RPMI7951 (cell line): ENCODE measurements at places on chromosomes 3 and 15. TPM values are rescaled to one million over a fixed set of nuclear protein-coding genes. Genes with fewer than 3 reads are reported as not detected.

ISLR2 gene
- 0.72 and 1.8 TPM in 2 replicates for total RNA-seq

TRMT10C gene
- total RNA-seq, result 48.3 and 58.2 TPM in 2 replicates

XYLB gene
- 7.1 and 7.3 TPM in 2 replicates for total RNA-seq

LYZL4 gene
- total RNA-seq, result 1.5 and 1.6 TPM in 2 replicates

TGM5 gene
- not detected in 2 replicates for total RNA-seq

GLDN gene
- 0.48 and 0.78 TPM in 2 replicates for total RNA-seq

TEX9 gene
- 4.9 and 5.4 TPM in 2 replicates for total RNA-seq

MFGE8 gene
- 45.1 and 62.4 TPM in 2 replicates for total RNA-seq

ERICH6 gene
- total RNA-seq, result not detected in 2 replicates

SCN5A gene
- under 0.01 and 0.59 TPM in 2 replicates for total RNA-seq

- no peak for DNase-seq
Observed at GRCh38 chr15:76791511-76791910, 113.6 kb downstream of the SCAPER start.

GRCh38 chr3:15375461-15376000 lies 43.1 kb upstream of the SH3BP5 start:
- no peak for DNase-seq

- no peak for DNase-seq
Observed at GRCh38 chr3:32438596-32439344, 47.1 kb downstream of the CMTM7 start.

DNA sequence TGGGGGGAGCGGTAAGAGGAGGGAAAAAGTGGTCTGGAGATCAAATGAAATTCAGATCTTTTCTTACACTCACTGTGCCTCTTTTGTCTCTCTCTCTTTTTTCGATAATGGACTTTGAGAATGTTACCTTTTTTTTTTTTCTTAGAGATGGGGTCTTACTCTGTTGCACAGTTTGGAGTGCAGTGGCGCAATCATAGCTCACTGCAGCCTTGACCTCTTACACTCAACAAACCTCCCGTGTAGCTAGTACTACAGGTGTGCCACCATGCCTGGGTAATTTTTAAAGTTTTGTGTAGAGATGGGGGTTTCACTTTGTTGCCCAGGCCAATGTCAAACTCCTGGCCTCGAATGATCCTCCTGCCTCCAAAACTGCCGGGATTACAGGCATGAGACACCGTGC lies 15.6 kb downstream of the ABHD5 start:
- DNase-seq, result no peak

- DNase-seq, result no peak
Observed at GRCh38 chr3:120560304-120561250, 35.6 kb upstream of the NDUFB4 start.

DNA sequence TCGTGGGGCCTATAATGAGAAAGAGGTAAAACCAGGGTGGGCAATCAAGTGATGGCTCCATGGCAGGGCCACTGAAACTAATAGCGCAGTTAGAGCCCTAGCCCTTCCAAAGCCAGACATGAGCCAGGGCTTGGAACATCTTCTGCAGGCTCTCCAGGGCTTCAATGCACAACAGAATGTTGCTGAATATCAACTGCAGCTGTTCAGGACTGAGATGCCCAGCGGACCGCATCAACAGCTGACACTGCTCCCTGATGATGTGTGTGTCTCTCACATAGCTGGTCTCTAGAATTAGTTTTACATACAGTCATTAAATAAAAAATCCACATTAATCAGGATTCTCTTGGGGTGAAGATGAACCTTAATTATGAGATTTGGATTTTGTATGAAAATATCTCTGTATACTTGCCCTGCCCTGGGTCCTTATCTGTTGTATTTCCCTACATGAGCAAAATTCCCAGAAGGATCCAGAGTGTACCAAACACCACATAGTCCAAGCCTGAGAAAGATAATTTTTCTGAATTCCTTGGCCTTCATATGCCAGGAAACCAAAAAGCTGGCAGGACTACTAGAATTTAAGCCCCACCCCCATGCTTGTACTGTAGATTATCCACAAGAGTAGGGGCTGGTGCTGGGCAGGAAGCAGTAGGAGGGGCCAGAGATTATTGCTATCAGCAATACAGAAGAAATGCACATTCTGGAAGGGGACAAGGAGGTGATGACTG lies 7.7 kb upstream of the GOLGB1 start:
- peak; percentile 6 for DNase-seq

GRCh38 chr3:185726254-185726967 lies 98.4 kb downstream of the IGF2BP2 start:
- DNase-seq, result no peak

GRCh38 chr15:40766194-40766815 lies 2.4 kb downstream of the GCHFR start:
- peak; percentile 37 for DNase-seq

DNA sequence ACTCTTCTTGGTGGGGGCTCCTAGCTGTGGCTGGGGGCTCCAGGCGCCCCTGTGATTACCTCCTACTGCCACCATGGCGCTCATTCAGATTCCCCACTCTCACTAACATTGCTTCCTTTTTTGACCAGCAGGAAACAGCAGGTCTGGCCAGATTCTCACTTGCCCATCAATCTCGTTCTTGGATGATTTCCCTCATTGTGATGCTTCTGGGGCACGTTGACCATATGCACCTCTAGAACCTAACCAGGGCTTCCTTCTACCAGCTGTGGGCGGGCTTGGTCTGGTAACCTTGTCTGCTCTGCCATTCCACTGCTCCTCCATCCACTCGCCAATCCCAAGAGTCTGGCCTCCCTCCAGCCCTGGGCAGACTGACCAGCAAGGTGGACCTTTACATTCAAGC lies 35.9 kb upstream of the PTPN23 start:
- no peak for DNase-seq

- DNase-seq, result peak; percentile 8
Observed at GRCh38 chr15:45550436-45550835, 27.9 kb upstream of the SLC30A4 start.

GRCh38 chr3:150168698-150169097 lies 198.0 kb upstream of the PFN2 start:
- peak; percentile 71 for DNase-seq

DNA sequence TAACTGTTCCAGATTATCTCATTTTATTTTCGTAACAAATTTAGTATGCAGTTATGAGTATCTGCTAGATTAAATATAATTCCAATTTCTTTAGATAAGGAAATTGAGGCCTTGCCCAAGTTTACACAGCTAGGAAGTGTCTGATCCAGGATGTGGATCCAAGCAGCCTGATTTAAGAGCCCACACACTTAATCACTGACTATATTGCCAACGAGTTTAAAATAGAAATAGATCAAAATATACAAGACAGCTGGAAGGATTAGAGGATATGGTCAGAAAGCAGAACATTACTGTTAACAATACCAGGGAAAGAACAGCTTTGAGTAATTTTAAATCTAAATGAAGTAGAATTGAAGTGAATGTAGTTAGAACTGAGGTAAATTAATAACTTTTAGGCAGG lies 215.2 kb downstream of the C3orf38 start:
- no peak for DNase-seq

DNA sequence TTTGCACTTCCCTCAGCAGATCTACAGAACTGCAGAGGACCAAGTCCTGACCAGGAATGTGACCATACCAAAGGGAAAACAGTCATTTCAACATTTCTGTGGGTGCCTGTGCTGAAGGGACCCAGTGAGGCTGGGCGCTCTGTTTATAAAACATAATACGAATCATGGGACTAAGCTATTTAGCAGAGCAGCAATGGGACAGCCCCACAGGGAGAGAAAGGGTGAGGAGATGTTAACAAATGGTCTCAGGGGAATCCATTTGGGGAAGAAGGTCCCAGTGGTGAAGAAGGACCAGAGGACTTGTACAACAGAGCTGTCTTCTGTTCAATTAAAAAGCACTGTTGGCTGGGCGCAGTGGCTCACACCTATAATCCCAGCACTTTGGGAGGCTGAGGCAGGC lies 1025.4 kb downstream of the FHIT start:
- no peak for DNase-seq

DNA sequence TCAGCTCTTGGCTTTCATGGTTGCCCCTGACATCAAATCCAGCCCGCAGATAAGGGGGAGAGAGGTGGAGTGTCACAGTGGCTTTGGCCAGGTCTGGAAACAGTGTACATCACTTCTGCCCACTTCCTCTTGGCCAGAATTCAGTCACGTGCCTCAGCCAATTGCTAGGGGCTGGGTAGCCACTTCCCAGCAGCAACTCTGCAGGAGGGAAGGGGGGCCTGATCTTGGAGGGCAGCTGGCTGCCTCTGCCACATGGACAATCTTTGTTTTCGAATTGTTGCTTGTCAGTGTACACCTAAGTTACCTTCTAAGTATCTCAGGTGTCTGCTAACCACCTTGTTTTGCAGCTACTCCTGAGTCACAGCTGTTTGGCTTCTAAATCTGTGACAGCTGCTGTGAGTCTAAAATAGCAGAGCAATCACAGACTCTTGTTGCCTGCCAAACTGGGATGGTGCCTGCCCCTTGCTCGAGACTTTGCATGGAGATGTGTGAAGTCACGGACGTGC lies 41.0 kb upstream of the LIMD1 start:
- DNase-seq, result peak; percentile 99

GRCh38 chr3:125694761-125695294 lies 99.5 kb upstream of the OSBPL11 start:
- DNase-seq, result no peak

- DNase-seq, result peak; percentile 50
Observed at GRCh38 chr15:32803631-32804030, 85.8 kb downstream of the GREM1 start.

DNA sequence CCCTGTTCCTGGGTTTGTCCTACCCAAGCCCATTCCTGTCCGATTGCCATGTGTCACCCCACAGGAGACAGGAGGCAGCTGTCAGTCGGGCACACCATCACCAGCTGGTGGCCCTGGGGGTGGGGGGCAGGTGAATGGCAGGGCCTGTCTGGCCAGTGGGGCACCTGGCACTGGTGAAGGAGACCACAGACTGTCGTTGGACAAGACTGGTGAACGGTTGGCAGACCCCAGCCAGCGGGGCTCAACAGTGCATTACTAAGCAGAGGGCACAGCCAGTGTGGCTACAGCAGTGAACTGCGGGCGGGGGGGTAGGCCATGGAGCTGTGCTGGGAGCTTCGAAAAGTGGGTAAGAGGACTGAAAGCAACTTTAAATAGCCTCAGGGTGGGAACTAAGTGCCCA lies 2.1 kb downstream of the SEMA7A start:
- DNase-seq, result no peak

DNA sequence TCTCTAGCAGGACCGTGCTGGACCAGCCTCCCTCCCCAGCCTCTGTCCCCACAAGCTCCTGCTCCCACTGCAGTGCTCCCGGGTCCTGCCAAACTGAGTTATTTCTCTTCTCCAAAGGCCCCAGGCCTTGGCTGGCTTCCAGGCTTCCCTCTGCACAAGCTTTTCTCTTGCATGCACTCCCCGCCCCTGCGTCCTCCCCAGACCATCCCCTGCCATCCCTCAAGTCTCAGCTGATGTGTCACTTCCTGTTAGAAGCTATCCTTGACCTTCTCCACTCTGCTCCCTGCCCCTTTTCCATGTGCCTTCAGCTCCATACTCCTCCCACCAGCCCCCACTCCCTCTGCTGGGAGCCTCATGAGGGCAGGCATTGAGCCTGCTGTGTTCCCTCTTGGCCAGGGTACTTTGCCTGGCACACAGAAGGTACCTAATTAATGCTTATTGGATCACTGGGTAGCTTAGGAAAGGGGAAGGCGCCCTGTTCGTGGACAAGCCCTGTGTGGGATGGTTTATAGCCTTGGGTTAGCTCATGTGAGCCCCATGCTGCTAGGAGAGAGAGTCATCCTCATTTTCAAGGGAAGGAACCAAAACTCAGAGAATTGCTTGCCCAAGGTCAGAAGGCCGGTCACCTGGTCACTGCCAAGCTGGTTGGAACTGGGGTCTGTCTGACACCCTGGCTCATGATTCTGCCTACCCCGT lies 56.4 kb downstream of the FEM1B start:
- peak; percentile 93 for DNase-seq

DNA sequence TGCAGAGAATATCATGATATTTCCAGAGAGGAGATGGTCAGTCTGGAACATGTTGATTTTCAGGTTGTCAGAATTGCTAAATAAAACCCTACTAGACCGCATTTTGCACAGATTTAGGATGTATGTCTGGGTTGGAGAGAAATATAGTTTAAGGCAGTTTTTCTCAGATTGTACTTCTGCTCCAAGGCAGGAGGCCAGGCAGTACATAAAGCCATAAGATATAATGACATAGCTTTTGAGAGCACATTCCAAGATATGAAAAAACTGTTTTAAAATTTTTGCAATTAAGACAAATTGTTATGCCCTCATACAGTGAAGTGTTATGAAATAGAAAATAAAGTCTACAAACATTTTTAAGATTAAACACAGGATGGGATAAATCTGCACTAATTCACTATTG lies 301.8 kb upstream of the CBLB start:
- no peak for DNase-seq

DNA sequence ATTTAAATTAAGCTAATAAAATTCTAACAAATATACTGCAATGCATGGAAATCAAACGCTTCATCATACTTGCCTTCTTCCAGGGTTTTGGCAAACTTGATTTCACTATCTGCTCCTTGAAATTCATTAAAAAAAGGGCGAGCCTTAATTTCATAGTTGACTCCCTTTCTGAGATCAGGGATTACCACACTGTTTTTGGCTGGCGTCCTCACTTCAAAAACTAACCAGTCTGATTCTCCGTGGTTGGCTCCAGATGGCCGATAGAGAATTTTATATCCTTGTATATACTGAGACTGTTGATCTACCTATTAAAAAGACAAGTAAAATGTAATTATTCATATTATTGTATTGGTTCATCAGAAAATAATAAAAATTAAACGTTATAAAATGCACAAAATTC lies 1106.8 kb downstream of the ROBO1 start:
- DNase-seq, result no peak

DNA sequence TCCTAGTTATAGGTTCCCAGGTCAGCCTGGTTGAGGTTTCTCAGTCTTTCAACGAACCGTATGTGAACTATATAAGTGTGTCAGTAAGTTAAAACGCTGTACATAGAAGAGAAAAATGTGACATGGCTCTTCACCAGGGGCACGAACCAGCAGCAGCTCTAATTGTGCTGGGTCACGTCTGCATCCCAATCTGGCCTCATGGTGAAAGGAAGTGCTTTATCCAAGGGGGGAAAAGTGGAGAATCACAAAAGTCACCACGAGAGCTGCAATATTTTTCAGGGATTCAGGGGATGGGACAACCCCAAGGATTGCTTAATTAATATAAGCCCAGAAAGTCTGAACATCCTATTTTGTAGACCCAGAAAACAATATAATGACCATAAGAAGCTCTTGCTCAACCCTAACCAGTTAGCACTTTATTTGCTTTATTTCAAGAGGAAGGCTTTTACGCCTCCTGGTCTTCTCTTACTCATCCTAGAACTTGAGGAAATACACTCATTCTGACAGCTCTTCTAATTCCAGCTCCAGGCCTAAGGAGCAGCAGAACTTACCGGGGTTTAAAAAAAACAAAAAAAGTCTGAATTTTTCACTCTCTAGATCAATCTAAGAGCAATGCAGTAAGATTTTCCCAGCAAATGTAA lies 16.5 kb downstream of the ANXA2 start:
- DNase-seq, result peak; percentile 69

GRCh38 chr15:42719043-42719442 lies 17.9 kb downstream of the CDAN1 start:
- no peak for DNase-seq
